Adrenal gland (tissue), 19 donors: ENCODE measurements at places on chromosomes 12 and 14.

DNA sequence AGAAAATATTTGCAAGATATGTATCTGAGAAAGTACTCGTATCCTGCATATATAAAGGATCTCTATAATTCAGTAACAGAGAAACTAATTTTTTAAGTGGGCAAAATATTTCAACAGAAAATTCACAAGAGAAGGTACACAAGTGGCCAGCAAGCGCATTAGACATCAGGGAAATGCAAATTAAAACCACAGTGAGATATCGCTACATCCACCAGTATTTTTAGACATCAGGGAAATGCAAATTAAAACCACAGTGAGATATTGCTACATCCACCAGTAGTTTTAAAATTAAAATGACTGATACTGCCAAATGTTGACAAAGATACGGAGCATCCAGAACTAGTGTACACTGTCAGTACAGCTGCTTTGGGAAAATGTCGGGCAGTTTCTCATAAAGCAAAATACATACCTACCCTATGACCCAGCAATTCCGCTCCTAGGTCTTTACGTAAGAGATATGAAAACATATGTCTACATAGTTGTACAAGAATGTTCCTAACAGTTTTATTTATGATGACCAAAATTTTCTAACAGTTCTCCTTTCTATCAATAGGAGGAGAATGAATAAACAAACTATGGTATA, 2.8 kb upstream of the KCNK13 start:
- no peak for DNase-seq
- H3K4me3 ChIP-seq, result no peak overlapping the region
- no peak overlapping the region for H3K27ac ChIP-seq

- peak; percentile 61 for DNase-seq
- no peaks in the 10 kb centered on the region for H3K27me3 ChIP-seq
- no peak overlapping the region for H3K27ac ChIP-seq
- H3K4me3 ChIP-seq, result no peak overlapping the region
- no peaks in the 10 kb centered on the region for H3K36me3 ChIP-seq
- peaks cover 12% of the 10 kb centered on the region for H3K4me1 ChIP-seq
These were observed 557 bp downstream of the COPS7A start for GRCh38 chr12:6724409-6724797.

DNA sequence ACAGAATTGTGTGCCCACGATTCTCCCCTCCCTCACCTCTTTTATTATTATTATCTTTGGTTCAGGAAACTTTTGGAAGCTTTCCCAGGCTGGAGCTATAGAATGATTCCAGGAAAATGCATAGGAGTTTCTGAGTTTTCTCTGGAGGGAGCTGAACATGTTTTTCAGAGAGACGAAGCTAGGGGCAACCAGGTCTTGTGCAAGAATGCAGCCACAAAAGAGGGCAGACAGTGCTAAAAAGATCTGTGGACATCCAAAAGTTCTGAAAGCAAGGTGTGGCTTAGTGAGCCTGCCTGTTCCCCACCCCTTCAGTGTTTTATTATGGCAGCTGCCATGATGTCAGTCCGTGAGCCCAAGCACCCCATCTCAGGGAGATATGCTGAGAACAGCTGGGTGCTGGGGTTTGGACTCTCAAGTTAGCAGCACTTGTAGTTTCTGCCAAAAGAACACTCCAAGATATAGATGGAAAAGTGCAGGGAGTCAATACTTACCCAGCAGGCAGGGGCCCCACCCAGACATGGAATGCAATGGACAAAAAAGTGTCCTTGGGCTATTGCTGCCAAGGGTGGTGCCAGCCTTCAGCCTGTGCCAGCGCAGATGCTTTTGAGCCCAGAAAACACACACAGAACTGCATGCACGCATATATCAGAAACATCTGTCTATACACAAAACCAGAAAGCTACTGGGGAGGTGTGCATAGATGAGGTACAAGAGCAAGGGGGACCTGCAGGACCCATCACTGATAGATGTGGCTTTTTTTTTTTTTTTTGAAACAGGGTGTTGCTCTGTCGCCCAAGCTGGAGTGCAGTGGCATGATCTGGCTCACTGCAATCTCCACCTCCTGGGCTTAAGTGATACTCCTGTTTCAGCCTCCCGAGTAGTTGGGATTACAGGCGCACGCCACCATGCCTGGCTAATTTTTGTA, 17.0 kb upstream of the IRF2BPL start:
- H3K4me1 ChIP-seq, result peaks cover 59% of the 10 kb centered on the region
- no peaks in the 10 kb centered on the region for H3K36me3 ChIP-seq
- peak overlapping the region; percentile 100 for H3K27ac ChIP-seq

- H3K36me3 ChIP-seq, result no peaks in the 10 kb centered on the region
- no peak for DNase-seq
- H3K27me3 ChIP-seq, result no peaks in the 10 kb centered on the region
- no peaks in the 10 kb centered on the region for H3K4me1 ChIP-seq
- H3K27ac ChIP-seq, result no peak overlapping the region
These were observed 185.1 kb downstream of the MDGA2 start for GRCh38 chr14:47490353-47490752.
